Daoy (cell line): ENCODE measurements at places on chromosomes 6 and 20. TPM values are rescaled to one million over a fixed set of nuclear protein-coding genes. Genes with fewer than 3 reads are reported as not detected.

Gene FAXC
- total RNA-seq, result 4.7 and 12.2 TPM in 2 replicates

Gene CRISP3
- not detected in 2 replicates for total RNA-seq

Gene RAET1L
- 0.36 and 1.1 TPM in 2 replicates for total RNA-seq

Gene SLC17A2
- not detected in 2 replicates for total RNA-seq

Gene CST5
- not detected in 2 replicates for total RNA-seq

Gene SLC17A9
- 0.33 and 0.91 TPM in 2 replicates for total RNA-seq

DNA sequence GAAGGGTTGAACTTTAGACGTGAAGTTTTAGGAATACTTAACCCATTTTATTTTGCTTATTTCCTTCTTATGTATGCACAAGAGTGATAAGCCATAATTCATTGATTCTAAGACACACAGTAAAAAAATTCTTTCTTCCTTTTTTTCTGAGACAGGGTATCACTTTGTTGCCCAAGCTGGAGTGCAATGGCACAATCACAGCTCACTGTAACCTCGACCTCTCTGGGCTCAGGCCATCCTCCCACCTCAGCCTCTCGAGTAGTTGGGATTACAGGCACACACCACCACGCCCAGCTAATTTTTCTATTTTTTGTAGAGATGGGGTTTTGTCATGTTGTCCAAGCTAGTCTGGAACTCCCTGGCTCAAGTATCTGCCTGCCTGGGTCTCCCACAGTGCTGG, 116.6 kb upstream of the RNF24 start:
- DNase-seq, result no peak

- DNase-seq, result no peak
Observed at GRCh38 chr6:127456465-127456864, 2.7 kb downstream of the KIAA0408 start.

- DNase-seq, result peak; percentile 89
Observed at GRCh38 chr6:27720607-27721580, 191.3 kb downstream of the OR2B2 start.

- no peak for DNase-seq
Observed at GRCh38 chr6:43669922-43670622, 17.5 kb downstream of the MRPS18A start.

DNA sequence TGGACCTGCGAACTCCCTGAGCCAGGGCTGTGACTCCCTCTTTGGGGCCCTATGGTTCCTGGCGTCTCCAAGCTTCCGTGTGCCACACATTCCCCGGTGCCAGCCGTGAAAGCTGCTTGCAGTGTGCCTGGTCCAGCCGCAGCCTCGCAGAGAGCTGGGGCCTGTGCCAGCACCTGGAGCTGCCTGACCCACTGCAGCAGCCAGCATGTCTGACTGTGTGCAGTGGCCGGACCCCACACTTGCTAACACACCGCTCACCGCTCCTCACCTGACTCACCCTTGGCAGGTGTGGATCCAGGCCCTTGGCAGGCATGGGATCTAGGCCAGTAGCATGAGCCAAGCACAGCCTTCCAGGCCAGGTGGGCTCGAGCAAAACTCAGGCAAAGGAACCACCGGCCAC, 227.5 kb downstream of the OTOR start:
- no peak for DNase-seq

DNA sequence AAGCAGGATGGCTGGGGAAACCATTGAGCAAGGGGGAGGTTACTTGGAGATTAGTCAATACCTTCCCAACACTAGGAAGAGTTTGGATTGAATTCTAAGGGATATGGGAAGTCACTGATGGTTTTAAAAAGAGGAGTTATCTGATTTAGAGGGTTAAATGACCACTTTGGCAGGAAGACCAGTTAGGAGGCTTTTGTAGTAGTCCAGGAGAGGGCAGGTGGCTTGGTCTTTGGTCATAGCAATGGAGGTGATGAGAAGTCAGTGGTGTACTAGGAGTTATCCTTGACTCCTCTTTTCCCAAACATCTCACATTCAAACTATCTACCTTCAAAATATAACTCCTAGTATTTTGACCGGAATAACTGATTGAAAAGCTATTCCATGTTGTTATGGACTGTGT, 644.1 kb downstream of the UTRN start:
- DNase-seq, result no peak

DNA sequence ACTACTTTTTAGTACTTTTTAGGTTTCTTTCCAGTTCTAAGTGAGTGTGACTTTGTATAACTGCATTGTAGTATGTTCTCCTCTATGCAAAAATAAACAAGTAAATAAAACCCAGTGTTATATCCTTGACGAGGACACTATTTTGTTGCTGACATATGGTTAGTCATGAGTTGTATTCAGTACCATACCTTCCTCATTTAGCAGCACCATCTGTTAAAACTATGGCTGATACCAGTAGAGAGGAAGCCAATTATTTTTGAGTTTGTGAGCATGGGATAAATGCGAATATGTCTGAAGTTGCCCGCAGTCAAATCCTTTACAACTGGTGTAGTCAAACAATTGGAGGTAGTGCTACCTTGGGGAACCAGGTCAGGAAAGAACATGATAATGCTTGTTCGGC, 74.1 kb downstream of the CDKAL1 start:
- DNase-seq, result no peak

GRCh38 chr20:50913690-50914375, 17.4 kb downstream of the ADNP start:
- DNase-seq, result peak; percentile 70

GRCh38 chr6:145875496-145876211, 61.1 kb upstream of the FBXO30 start:
- DNase-seq, result no peak

DNA sequence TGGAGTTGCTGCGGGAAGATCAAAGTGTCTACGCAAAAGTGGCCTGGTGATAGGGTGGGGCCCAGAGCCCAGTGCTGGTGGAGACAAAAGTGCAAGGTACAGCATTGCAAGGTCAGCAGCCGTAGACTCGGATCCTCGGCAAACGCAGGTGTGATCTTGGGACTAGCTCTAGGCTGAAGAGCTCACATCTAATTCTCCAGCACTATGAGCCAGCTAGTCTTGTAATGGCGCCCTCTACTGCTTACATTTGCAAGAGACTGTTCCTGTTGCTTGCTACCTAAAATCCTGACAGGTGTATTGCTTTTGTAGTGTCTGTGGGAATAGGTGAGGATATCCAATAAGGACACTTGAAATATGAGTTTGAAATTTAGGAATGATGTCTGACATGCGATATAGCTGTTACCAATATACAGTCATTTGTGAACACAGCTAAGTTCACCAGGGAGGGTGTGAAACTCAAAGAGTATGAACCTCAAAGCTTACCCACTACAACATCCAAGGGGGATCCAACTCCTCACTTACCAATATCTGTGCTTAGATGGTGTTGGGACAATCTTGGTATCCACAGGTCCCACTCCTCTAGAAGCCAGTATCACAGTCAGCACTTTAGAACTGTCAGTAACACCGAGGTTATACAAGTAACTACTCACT, 58.4 kb downstream of the PDE7B start:
- DNase-seq, result peak; percentile 37

GRCh38 chr6:79564636-79565035, 27.4 kb upstream of the LCA5 start:
- DNase-seq, result no peak

- no peak for DNase-seq
Observed at GRCh38 chr6:114556846-114557488, 214.1 kb upstream of the HS3ST5 start.

DNA sequence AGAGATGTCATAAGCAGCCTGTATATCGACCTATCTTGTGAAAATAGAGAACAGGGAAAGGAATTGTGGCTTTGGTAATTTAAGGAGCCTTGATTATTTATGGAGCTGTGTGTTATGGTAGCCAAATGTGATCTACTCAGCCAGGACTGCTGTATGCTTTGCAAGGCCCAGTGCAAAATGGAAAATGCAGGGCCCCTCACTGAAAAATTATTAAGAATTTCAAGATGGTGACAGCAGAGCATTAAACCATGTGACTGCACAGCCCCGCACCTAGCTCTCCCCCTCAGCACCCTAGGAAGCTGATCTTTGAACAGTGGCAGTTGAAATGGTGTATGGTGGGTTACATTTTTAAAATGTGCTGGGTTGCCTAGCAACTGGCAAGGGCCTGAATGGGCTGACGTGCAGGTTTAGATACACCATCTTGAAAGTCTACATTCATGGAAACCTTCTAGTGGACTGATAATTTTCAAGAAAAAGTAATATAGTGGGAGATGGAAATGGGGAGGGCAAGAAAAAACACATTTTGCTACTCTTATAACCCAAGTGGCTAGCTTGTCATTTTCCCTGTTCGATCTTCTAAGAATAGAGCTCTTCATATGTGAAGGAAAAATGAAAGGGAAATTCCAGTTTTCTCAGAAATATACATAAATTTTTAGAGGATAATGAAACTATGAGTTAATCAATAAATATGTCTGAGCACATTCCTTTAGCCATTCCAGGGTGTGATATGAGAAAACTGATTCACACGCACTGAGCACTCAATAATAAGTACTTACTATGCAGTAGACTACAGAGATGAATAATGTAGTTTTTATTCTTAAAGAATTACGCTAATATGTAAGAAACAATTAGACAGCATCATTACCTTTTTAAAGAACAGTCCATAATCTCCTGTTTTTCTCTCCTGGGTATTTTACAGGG, 208.0 kb downstream of the ARHGAP18 start:
- no peak for DNase-seq

DNA sequence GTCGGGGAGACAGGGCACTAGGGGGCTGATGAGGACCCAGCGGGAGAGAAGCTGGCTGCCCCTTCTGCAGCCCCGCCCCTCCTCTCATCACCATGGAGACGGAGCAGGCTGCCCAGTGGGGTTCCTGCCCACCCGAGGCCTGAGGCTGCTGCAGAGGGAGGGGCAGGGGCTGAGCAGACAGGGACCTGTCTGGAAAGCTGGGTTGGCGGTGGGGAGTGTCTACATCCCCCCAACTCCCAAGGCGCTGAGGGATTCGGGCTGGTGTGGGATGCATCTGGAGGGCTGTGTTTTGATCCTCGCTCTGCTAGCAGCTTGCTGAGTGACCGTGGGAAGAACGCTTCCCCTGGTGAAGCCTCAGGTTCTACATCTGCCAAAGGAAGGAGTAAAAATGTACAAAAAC, 1.2 kb upstream of the BPI start:
- no peak for DNase-seq

DNA sequence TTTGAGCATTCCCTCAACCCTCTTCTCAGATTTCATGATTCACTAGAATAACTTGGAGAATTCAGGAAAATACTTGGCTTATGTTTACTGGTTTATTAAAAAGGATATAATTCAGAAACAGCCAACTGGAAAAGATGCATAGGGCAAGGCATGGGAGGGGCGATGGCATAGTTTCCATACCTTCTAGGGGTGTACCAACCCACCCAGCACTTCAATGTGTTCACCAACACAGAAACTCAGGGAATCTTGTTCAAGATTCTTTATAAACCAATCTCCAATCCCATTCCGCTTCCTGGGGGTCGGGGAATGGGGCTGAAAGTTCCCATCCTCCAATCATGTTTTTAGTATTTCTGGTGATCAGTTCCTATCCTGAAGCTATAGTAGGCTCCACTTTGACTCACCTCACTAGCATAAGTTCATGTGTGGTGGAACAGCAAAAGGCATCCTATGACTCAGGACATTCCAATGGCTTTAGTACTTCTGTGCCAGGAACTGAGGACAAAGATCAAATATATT, 164.4 kb downstream of the SIM1 start:
- DNase-seq, result peak; percentile 89

DNA sequence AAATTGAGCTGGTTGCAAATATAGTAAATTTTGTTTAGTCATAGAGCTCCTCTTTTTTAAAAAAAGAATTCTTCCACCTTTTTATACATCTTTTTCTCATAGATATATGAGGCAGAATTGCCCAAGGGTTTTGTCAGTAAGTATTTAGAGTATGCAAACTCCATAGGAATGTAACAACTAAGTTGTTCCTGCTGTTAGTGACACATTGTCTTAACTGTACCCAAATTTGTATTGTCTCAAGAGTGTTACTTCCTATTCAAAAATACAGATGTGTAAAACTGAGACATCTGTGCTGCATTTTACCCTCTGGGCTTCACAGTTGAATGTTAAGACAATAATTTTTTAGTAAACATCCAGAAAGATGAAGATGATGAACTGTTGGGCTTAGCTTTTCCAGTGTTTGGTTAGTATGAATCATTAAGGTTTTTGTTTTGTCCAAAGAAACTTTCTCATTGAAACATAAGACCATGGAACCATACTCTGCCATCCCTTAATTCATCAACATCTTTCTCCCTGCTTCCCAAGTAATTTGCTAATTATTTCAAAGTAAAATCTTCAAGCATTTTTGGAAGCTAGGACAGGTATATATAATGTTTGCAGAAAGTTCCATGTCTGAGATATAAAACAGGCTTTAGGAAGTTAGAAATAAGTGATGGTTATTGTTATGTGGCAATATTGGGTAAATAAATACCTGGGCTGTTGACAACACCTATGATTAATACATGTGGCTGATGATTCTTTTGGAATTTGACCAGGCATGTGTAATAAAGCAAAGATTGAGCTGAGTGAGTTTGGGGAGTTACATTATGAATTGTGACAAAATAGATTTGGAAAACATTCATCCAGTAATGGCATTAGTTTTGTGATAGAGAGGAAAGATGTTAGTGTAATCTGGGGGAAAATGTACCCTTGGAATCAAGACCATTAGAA, 11.2 kb downstream of the OGFRL1 start:
- DNase-seq, result no peak

DNA sequence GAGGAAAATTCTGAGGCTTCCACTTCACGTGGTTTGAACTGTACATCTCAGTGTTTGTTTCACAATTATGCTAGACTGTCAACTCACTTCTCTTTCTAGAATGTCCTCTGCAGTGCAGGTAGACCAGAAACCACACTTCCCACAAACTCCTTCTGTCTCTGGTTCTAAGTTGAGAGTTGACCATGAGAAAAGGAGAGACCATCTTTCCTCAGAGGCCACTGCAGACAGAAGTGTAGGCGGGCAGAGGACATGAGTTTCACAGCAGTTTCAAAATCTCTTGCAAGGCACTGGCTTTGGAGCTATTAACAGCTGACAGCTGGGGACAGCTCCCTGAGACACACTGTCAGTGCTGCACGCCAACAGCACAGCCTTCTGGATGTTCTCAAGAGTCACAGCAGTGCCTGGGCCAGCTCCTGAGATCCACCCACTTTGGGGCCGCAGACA, 55.4 kb upstream of the MOXD1 start:
- no peak for DNase-seq

GRCh38 chr6:98808541-98809210, 25.7 kb upstream of the POU3F2 start:
- peak; percentile 54 for DNase-seq

GRCh38 chr6:95431637-95432228, 145.6 kb upstream of the MANEA start:
- DNase-seq, result peak; percentile 2

- no peak for DNase-seq
Observed at GRCh38 chr6:56932910-56933477, 21.9 kb upstream of the BEND6 start.

DNA sequence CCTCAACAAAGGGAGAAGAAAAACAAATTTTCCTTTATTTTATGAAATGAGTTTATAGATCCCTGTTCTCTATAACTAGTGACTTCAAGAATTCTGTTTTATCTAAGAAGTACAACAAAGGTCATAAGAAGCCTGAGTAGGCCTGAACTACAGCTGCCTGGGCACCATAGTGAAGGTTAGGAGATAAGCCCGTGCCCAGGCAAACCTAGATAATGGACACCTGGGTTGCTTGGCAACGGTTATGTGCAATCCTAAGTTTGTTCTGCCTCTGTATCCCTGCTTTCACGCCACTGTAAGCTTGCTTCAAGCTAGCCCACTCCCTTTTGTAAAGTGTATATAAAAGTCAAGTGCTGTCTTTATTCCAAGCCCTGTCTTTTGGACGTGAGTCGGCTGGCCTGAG, 23.2 kb downstream of the SCGN start:
- no peak for DNase-seq
